Progenitor cell of endocrine pancreas (in vitro differentiated cells): ENCODE measurements at places on chromosomes 12 and 14. TPM values are rescaled to one million over a fixed set of nuclear protein-coding genes. Genes with fewer than 3 reads are reported as not detected.

DNA sequence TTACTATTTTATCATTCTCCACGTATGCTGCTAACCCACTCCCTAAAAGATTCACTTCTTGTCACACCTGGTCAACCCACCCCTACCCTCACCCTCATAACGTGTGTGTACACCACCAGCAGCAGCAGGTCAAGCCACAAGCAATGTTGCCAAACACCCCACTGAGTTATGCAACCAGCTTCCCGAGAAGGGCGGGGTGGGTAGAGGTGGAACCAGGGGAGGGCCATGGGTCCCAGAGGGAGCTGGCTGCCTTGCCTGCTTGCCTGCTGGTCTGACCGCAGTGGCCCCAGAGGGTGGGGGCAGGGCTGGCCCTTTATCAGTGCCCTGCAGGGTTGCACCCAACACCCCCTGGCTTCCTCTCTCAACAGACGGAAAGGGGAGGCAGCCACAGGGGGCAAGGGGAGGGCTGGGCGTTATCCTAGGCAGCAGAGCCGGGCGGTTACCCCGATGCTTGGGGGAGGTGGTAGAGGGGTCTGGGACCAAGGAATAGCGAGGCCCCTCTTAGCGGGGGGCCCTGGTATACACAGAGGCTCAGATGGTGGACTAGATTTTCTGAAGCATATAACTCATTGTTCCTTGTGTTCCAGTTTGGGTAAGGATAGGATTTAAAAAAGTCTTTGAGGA, 3.5 kb upstream of the NFE2 start:
- DNase-seq = no peak

- DNase-seq = no peak
These were observed 2.4 kb downstream of the AGAP2 start for GRCh38 chr12:57735952-57736740.

GRCh38 chr12:131123817-131124216, 170.1 kb downstream of the ADGRD1 start:
- no peak for DNase-seq

DNA sequence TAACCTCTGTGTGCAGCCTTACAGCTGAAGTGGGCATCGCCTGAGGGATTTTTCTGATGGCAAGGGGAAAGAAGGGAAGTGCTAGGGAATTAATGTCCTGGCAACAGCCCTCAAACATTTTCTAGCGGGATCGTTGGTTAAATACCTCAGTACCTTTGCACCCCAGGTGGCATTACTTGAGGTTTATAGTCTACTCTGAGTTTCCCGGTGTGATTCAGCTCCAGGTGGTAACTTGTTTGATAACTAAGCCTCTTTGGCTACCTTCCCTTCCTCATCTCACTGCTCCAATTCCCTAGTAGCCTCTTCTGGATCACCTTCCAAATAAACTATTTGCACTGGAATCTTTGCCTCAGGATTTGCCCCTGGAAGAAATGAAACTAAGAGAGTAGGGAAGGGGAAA, 237.0 kb upstream of the SSTR1 start:
- DNase-seq = no peak

TSHR gene
- 0.24 TPM in 1 of 2 replicates, not detected in the other for total RNA-seq
